Stimulated activated CD8-positive, alpha-beta memory T cell treated with anti-CD3 and anti-CD28 coated beads, Interleukin-4, amount 100 ng/mL, for 4 hours (primary cell): ENCODE measurements at places on chromosomes 6 and 20.

GRCh38 chr20:54468082-54468481 is 7.3 kb upstream of the DOK5 start:
- no peak for DNase-seq

- no peak for DNase-seq
Observed at GRCh38 chr6:117206522-117206921, 58.8 kb upstream of the VGLL2 start.

GRCh38 chr6:142744836-142745235 is 200.1 kb downstream of the HIVEP2 start:
- DNase-seq = no peak

DNA sequence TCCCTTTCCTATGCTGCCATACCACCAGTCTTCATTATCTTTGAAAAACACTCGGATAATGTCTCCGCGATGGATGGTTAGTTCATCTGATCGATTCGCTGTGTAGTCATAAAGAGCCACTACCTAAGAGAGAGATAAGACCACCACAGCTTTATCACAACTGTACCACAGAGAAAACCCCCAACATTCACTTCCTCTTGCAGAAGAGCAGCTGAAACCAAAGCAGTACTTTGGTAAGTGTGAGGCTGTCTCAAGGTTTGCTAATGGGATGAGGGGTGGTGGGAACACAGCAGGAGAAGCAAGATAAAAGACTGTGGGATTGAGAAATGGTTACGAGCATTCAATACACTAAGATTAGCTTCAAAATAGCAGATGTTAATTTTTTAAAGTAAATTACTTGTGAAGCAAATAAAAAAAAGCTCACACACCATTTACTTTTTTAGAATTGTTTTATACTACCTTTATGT is 142.1 kb downstream of the MYB start:
- no peak for DNase-seq

DNA sequence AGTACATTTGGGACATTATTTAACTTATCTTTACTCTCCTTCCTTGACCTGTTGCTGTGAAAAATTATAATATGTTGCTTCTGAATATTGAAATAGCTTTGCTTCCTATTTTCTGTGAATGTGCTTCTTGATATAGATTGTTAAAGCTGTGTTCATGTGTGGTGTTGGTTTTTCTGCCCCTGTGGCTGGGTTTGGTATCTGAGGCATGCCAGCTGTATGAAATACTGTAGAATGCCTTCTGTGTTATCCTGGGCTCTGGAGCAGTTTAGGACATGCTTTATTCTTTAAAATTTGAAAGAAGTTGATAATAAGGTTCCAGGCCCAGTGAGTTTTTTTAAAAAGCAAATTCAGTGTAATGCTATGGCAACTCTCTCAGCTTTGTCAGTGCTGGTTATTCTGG is 71.7 kb downstream of the HIVEP1 start:
- DNase-seq = no peak

DNA sequence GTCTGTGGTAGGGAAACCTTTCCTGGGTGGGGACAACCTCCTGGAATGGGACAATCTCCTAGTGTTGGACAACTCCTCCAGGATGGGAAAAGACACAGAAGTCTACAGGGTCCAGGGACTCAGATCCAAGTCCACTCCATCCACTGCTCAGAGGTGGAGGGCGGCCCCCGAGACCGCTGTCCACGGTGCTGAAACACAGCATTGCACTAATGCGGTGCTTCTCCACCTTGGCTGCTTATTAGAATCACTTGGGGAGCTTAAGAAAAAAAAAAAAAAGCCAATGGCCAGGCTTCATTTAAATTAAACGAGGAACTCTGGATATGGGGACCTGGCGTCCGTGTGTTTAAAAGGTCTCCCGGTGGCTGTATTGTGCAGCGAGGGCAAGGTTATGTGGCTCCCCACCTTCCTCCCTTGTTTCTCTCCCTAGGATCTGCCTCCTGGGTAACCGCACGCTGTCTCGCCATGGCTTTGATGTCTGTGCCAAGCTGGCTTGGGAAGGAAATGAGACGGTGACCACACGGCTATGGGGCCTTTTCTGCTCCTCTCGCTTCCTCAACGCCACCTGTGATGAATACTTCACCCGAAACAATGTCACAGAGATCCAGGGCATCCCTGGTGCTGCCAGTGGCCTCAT is 12.0 kb downstream of the SLC12A5 start:
- DNase-seq = no peak

DNA sequence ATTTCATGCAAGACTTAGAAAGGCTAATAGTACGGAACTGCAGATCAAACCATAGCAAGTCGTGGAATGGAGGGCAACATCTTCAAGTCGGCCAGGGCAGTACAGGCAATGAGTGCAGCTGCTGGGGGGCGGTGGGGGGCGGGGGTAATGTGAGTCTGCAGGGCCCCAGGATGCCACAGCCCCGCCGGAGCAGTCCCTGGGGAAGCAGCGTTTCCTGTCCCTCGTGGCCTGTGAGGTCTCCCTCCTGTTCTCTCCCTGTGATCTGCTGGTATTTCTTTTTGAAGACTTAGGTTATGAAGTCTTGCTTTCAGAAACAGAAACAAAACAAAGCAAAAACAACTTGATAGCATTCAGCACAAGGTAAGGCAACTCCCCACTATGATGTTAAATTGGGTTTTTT is 351.9 kb downstream of the FOXA2 start:
- DNase-seq = no peak

- DNase-seq = no peak
Observed at GRCh38 chr6:89250239-89250638, 33.1 kb upstream of the GABRR1 start.

- no peak for DNase-seq
Observed at GRCh38 chr6:132746048-132746447, 11.7 kb downstream of the VNN2 start.

GRCh38 chr20:44071057-44071456 is 115.9 kb downstream of the JPH2 start:
- DNase-seq = no peak

DNA sequence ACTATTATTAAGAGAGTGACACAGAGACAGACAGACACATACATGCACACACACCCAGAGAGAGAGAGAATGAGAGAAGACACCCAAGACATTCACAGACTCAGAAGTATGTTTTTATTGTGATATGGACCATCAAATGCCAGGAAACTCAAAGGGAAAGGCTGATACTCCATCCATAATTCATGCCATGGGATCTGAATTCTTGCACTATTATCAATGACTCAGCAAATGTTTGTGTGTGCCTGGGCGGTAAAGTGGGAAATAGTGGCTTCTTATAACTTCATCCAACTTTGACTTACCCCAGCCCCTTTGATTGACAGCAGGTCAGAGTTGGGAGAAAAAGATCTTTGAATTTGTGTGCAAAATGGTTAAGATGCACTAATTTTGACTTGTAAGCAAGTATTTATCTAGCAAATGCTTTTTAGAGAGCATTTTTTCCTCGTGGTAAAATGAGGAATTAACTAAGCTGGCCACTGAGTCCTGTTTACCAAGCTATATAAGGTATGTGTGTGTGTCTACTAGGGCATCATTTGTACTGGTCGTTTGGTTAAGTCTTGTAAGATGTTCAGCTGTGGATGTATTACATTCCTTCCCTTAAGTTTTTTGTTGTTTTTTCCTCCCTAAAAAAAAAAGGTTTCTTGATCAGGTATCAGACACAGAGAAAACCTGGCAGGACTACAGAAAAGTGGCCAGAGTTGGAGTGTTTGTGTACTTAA is 3.0 kb upstream of the CCN2 start:
- DNase-seq = no peak

- no peak for DNase-seq
Observed at GRCh38 chr6:168028181-168028580, 30.7 kb downstream of the KIF25 start.

DNA sequence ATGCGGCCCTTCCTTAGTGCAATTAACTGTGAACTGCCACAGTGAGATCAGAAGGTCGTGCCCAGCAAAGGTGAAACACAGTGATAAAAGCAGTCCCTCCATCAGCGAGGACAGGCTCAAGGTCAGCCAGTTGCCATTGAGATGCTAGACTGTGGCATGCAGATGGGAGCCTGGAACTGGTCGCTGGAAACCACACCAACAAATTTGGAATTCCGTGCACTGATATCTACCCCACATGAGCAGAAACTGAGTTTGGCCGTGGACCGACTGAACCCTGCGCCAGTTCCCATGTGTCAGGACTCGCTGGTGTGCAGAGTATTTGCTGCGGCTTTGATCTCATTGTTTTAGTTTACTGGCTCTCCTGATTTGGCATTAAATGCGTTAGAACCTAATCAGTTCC is 125.6 kb upstream of the QKI start:
- DNase-seq = no peak

- DNase-seq = no peak
Observed at GRCh38 chr6:11245381-11246256, 13.2 kb upstream of the NEDD9 start.

- DNase-seq = no peak
Observed at GRCh38 chr20:42530855-42531448, 658.8 kb downstream of the PTPRT start.

DNA sequence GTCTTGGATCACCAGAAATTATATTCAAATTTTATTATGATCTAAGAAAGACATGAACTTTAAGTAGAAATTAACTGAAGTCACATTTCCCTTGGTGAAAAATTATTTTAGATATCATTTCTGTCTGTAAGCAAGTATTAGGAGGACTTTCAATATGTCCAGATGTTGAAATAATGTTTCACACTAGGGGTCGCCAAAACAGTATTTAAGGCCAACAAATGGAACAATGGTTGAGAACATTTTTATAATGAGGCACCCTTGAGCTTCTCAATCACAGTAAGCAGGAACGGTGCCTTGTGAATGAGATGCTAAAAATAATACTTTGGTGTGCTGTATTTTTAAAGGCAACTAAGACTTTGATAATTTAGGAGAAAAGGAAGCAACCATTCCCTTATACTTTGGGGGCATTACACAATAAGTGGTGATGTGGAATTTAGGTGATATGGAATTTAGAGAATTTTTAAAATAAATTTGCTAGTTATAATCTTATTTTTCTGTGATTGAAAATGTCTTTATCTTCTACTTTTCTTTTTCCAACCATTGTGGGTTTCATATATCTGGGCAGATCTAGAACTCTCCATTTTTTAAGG is 9.6 kb upstream of the SF3B5 start:
- DNase-seq = no peak

- no peak for DNase-seq
Observed at GRCh38 chr6:109306733-109307132, 75.5 kb downstream of the CD164 start.

DNA sequence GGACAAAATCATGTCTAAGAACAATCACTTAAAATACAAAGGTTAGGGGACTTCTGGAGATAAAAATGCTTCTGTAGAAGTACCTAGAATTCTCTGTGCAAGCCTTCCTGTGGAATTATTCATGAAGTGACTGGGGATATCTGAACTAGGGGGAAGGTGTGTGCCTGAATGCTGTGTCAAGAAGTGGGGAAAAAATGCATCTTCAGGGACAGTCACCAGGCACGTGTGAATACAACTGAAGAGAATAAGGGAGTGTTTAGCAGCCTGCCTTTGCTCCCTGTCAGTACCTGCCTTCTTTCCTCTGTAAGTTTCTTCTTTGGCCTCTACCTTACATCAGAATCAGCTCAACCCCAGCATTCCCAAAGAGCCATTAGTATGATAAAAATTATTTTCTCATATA is 201.0 kb downstream of the ASCC3 start:
- no peak for DNase-seq

DNA sequence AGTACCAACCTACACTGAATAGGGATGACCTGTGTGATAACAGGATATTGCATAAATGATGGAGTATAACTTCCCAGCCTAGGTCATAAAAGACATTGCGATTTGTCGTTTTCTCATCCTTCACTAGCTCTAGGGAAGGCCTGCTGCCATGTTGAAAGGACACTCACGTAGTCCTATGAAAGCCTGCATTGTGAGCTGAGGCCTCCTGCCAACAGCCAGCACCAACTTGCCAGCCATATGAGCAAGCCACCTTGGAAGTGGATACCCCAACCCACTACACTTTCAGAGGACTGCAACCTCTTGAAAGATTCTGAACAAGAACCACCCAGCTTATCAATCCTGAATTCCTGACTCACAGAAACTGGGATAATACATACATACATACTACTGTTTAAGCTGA is 3.5 kb upstream of the PANK2 start:
- DNase-seq = no peak

DNA sequence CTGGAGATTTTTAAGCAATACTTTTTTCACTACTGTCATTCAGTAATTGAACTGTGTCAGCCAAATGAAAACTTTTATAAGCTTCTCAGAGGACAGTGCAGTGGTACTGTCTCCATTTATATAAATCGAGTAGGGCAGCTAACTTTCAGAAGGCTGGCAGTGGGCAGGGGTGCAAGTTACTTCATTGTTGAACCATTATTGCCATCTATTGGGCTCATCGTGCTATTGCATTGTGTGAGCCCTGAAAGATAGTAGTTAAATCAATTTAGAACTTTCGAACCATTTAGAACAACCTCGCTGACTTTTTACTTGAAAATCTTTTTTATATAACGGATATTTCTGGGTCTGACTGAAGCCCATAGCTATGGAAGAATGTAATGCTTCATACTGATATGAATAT is 347.8 kb upstream of the PLCB4 start:
- no peak for DNase-seq

- no peak for DNase-seq
Observed at GRCh38 chr6:169810066-169810989, 58.9 kb downstream of the ERMARD start.

DNA sequence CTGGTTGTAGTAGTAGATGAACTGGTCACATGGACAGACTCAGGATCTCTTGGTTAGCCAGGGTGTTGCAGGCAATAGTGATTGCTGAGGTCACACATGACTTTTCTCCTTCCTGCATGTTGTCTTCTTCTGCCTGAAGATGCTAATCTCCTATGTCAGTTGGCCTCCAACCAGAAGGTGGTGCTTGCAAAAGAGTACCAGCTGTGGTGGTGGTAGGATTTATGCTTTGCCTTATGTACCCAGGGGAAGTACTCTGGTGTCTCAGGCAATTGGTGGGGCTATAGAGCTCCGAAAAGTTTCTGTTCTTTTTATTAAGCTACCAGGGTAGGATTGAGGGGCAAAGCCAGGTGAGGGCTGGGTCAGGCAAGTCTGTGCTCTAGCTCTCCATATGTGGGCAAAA is 98.5 kb downstream of the CARMIL1 start:
- no peak for DNase-seq

DNA sequence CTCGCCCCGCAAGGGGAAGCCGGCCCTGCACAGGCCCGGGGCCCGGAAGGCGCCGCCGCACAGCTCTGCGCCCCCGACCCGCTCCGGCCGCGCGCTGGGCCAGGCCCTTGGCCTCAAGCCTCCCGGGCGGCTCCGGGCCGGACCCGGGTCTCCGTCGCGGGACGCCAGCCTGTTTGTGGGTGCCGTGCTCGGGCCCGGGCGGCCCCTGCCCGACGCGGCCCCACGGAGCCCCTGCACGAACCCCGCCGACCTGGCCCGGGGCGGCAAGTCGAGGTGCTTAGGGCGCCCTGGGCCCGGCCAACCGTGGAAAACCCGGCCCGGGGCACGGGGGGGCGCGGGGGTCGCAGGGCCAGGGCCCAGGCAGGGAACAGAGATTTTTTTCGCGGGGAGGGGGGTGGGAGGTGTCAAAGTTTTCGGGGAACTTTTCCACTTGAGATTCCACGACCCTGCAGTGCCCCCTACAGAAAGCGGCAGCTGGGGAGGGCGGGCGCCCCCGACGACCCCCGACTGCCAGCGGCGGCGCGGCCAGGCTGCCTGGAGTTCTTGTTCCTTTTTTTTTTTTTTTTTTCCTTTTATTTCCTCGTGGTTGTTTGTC is 805 bp upstream of the STX16 start:
- DNase-seq = no peak

- DNase-seq = no peak
Observed at GRCh38 chr6:85044361-85044760, 280.0 kb upstream of the TBX18 start.
